Heart right ventricle (tissue), 16 donors: ENCODE measurements at places on chromosomes 12 and 14. TPM values are rescaled to one million over a fixed set of nuclear protein-coding genes. Genes with fewer than 3 reads are reported as not detected.

The APOLD1 gene
- 19.8 TPM for polyA plus RNA-seq

The PXMP2 gene
- polyA plus RNA-seq = 62.4 TPM

The NFATC4 gene
- 69.2 TPM for polyA plus RNA-seq

The SOAT2 gene
- polyA plus RNA-seq = not detected

The KRT79 gene
- polyA plus RNA-seq = 0.30 TPM

The TEAD4 gene
- 45.6 TPM for polyA plus RNA-seq

The DIO2 gene
- polyA plus RNA-seq = 0.20 TPM

The TMEM132D gene
- polyA plus RNA-seq = not detected

The SMOC1 gene
- 2.9 TPM for polyA plus RNA-seq

The RNU6-8 gene
- polyA plus RNA-seq = not detected

The GNB3 gene
- polyA plus RNA-seq = 15.0 TPM

The DDX51 gene
- polyA plus RNA-seq = 12.4 TPM

The ANKRD9 gene
- polyA plus RNA-seq = 102 TPM

The CLEC4D gene
- polyA plus RNA-seq = 0.17 TPM

The PPP4R4 gene
- 0.22 TPM for polyA plus RNA-seq

The JPH4 gene
- polyA plus RNA-seq = 0.22 TPM

GRCh38 chr12:104827587-104827986 lies 130.5 kb downstream of the SLC41A2 start:
- DNase-seq = no peak

GRCh38 chr14:98137131-98138025 lies 1134.6 kb downstream of the BCL11B start:
- DNase-seq = no peak

DNA sequence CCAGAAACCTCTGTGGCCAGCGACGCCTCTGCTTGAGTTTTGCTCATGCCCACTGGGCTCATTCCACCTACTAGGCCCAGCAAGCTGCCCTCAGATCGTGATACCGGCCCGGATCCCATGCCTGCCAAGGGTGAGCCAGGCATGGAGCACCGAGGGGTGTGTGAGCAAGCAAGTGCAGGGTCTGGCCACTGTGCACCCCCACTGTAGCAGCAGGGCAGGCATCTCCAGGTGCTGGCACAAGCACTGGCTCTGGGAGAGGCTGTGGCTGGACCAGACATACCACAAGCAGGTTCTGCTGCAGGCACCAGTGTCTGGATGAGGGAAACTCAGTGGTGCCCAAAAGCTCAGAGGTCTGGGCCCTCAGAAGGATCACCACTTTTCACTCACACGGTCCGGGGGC lies 20.6 kb downstream of the FAM186A start:
- DNase-seq = no peak

DNA sequence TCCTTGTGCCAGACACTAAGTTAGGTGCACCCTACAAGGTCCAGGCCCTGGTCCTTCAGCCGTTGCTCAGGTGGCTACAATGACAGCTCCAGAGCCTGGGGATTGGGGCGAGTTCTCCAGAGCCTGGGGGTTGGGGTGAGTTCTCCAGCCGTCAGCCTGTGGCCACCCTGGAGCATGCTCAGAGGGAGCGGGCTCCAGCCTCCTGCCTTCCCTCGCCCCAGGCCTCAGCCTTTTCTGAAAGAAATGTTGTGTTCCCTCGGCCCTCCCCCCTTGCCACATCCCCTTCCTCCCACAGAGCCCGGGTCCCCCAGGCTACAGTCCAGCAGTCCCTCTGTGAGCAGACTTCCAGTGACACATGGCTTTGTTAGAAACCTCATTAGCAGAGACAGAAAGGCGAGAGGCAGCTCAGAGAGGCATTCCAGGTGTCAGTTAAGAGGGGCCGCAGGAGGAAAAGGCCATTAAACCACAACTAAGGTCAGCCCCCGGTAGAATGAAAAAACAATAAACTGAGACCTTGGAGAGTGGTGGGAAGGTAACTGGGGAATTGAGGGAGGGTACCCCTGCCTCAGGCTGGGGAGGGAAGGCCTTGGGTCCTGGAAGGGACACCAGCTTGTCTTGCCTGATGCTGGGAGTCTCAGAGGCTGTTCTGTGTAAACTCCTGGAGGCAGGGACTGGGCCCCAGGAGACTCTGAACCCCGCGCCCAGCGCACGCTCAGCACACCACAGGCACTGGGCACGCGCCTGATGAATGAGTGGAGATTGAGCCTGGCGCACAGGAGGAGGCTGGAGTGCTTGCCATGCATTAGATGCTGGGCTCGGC lies 23.1 kb upstream of the COL2A1 start:
- DNase-seq = no peak

DNA sequence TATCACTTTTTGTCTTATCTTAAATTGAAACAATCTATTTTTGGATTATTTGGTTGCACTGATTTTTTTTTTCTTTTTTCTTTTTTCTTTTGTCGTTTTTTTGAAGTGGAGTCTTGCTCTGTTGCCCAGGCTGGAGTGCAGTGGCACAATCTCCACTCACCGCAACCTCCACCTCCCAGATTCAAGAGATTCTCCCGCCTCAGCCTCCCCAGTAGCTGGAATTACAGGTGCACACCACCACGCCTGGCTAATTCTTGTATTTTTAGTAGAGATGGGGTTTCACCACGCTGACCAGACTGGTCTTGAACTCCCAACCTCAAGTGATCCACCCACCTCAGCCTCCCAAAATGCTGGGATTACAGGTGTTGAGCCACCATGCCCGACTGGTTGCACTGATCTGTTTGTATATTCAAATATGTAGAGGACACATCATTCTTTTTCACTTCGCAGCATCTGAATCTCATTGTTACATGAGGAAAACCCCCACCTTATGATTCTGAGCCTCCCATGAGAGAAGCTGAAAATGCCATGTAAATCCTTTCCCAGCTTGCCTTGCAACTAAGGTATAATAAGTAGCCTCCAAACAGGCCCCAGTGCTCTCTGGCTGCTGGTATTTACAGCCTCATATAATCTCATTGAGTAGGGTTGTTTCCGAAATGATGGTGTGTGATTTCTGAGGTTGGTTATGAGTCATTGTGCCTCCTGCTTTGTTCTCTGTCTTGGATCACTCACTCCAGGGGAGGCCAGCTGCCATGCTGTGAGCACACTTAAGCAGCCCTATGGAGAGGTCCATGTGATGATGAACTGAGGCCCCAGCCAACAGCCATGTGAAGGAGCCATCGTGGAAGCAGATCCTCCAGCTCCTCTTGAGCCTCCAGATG lies 5.2 kb upstream of the HSP90B1 start:
- no peak for DNase-seq

DNA sequence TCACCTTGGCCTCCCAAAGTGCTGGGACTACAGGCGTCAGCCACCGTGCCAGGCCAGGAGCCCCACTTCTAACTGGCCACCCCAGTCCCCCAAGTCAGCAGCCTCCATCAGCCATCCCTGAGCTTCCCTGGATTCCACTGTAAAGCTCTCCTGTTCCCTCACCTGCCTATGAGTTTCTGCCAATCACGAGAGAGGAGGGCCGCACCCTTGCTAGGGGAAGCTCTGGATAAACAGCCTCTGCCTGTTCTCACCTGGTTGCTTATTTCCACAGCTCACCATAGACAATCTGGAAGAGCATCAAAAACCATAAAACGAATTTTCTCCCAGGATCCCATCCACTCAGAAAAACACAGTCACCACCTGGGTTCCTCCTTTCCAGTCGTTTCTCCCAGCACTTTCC lies 5.0 kb downstream of the CDCA4 start:
- DNase-seq = no peak

- DNase-seq = no peak
These were observed 68.4 kb upstream of the ASPG start for GRCh38 chr14:104016873-104017650.

GRCh38 chr14:45251912-45252311 lies 1.1 kb downstream of the MIS18BP1 start:
- DNase-seq = no peak

- DNase-seq = no peak
These were observed 126.3 kb downstream of the KTN1 start for GRCh38 chr14:55706365-55706684.

DNA sequence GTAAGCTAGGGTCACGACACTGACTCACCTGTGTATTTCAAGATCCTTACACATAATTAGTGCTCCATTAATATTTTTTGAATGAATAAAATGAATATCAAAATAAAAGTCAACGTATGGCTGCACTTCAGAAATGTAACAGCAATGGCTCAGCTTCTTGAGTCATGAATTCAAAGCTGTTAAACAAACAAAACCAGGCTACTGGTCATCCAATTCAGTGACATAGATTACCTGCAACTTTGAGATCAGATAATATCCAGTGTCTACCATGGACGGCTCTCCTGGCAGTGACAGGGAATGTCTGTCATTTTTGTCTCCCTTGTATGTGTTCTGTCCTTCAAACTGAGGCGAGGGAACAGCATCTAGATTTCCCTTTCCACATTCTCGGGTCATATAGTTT lies 225.6 kb downstream of the EFCAB11 start:
- no peak for DNase-seq

GRCh38 chr14:98926146-98926545 lies 345.9 kb downstream of the BCL11B start:
- DNase-seq = no peak

DNA sequence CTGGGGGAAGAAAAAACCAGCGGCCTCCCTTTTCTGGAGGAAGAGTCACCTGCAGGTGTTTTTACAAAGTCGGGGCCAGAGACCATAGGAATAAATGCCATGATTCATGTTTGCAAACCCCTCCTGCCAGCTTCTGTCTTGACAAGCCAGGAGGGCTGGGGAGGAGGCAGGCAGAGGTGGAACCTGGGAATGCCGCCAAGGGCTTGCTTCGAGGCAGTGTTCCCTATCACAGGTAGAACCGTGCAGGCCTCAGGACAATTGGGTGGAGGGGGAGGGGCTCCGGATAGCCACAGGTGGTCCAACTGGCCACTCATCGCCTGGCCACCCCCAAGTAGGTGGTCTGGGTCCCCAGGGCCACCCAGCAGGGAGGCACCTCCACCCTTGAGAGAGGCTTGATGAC lies 14.2 kb upstream of the DLK1 start:
- DNase-seq = no peak

DNA sequence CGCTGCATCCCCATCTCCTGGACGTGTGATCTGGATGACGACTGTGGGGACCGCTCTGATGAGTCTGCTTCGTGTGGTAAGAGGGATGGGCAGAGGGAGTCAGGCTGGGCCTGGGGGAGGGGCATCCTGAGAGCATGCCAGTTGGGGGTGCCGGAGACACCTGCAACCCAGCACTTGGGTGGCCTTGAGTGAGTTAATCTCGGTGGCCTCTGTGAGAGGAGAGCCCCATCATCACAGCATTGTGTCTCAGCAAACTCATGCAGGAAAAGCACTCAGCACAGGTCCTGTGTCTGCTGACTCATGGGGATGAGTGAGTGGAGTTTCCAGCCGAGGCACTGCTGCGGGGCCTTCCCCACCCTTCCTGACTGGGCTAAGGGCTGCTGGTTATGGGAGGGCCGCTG lies 19.6 kb upstream of the LRP1-AS start:
- no peak for DNase-seq

GRCh38 chr12:81759190-81760051 lies at the start of gene PPFIA2:
PPFIA2 (minus strand) TSS chr12:81759350.
- peak; percentile 17 for DNase-seq

- peak; percentile 12 for DNase-seq
These were observed 16.0 kb upstream of the RNASE10 start for GRCh38 chr14:20489093-20489994.

GRCh38 chr12:1821805-1822204 lies 1.4 kb downstream of the LRTM2 start:
- no peak for DNase-seq

- DNase-seq = no peak
These were observed 62.8 kb downstream of the DENND5B start for GRCh38 chr12:31528095-31528494.

DNA sequence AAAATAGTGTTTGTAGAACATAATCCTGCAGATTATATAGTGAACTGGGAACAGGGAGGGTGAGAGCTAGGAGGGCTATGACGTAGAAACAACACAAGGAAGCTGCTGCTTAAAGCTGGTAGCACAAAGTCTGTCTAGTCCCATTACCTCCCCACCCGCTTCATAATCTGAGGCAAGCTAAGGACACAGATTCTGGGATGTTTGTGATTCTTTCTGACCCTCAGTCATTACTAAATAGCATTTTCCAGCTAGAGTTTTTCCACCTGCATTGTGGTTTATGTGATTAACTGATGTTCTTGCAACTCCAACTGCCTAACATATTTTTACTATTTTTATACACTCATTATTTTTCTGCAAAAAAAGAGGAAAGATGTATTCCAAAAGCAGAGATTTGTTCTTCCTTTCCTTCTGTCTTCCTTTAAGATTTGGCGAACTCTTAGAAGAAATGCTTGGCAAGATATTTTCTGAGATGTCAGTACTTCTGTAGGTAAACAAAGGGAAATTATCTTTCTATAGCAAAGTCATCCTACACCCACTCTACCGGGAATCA lies 293.2 kb upstream of the FAR2 start:
- DNase-seq = no peak

- DNase-seq = no peak
These were observed 580.2 kb downstream of the MED13L start for GRCh38 chr12:115697340-115697739.

GRCh38 chr12:75103822-75104221 lies 105.8 kb downstream of the KCNC2 start:
- DNase-seq = no peak

- no peak for DNase-seq
These were observed 56.2 kb downstream of the SDR9C7 start for GRCh38 chr12:56878010-56878339.

- no peak for DNase-seq
These were observed 875.2 kb downstream of the FLRT2 start for GRCh38 chr14:86404989-86405649.

- no peak for DNase-seq
These were observed 43.5 kb upstream of the P2RX7 start for GRCh38 chr12:121089031-121089812.

DNA sequence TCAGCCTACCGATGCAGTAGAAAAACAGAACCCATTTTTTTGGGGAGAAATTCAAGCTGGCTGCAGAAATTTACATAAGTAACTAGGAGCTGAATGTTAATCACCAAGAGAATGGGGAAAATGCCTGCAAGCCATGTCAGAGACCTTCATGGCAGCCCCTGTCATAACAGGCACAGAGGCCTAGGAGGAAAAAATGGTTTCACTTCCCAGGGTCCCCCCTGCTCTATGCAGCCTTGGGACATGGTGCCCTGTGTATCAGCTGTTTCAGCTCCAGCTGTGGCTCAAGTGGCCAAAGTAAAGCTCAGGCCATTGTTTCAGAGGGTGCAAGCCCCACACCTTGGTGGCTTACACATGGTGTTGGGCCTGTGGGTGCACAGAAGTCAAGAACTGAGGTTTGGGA lies 842.5 kb downstream of the FLRT2 start:
- DNase-seq = no peak

DNA sequence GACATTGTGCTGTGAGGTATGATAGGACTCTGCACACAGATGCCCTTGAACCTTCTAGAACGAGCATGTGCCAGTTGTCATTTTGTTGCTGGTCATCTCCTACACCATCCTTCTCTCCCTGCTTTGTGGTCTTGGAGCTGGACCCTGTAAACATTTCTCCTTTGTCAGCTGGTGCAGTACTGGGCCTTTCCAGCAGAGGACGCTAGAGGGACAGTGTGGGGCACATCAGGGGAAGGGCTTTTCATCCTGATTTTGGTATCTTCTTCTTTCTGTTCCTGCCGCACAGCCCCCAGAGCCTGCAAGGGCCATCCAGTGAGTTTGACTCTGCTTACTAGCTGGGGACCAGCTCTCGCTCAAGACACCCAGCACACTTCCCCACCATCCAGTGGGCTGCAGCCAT lies 484.6 kb downstream of the AACS start:
- DNase-seq = no peak
